ENCODE measurements at places on chromosomes 16 and 17.

- no peak for DNase-seq
Observed at GRCh38 chr17:72913142-72913682, 179.3 kb downstream of the SLC39A11 start.

DNA sequence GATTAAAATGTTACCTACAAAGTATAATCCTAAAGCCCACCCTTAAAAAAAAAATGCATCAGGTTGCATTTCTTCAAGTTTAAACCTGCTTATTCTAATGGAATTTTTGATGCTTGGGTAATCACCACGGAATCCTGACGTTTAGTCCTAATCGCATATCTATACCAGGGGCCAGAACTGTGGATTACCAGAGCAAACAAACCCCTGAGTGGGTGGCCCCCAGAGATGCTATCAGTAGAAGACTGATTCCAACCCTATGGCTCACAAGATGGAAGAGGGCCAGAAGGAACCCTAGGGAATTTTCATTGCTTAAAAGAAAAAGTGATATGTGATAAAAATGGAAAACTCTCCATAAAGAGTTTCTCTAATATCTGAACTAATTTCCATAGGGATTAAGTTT is 152.2 kb upstream of the NOG start:
- DNase-seq = no peak

GRCh38 chr17:54864636-54865356 is 35.9 kb upstream of the TOM1L1 start:
- no peak for DNase-seq

DNA sequence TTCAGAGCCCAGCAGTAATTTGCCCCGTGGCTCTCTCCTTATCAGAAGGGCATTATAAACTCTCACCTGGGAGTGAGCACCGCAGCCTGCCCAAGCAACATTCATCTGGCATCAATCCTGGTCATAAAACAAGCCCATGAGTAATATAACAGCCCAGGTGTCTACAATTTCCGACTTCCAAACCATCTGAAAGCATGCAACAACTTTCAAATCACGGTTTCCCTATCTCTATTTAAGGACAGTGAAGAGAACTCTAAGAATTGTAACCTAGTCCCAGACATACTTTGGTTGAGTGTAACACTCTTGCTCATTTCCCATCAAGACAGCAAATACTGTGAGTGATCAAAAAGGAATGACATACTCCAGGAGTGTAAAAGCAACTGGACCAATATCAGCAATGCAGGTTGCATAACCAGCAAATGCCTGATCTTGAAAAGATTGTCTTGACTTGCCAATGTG is 487.4 kb upstream of the SOX9 start:
- DNase-seq = no peak

GRCh38 chr16:27231692-27232060 is 28.4 kb downstream of the KDM8 start:
- no peak for DNase-seq

DNA sequence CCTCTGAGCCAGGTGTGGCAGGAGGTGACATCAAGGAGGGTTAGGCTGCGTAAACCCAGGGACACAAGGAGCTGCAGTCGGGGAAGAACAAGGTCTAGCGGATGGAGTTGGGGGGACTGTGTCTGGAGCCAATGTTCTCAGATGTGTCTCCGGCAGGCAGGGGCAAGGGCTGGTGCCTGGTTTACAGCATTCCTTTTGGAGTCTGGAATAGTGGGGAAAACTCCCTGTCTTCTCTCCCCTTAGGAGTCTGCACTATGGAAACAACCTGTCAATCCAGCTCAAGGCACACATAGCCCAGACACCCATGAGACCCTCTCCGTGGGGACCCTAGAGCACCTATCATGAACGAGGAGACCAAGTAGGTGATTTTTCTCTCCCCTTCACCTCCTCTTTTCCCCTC is 27.5 kb downstream of the NLRC5 start:
- no peak for DNase-seq

All from psoas muscle (tissue), 8 donors.